Fibroblast of pulmonary artery (primary cell): ENCODE measurements at places on chromosomes 4 and X.

GRCh38 chr4:8221476-8221875 lies 22.4 kb downstream of the SH3TC1 start:
- DNase-seq: peak; percentile 91

GRCh38 chr4:88107406-88108107 lies 50.9 kb downstream of the ABCG2 start:
- DNase-seq: peak; percentile 10

- no peak for DNase-seq
Observed at GRCh38 chr4:121951521-121952110, at the start of gene TRPC3. TRPC3 (minus strand) TSS chr4:121952060; CDS start chr4:121951680, 380 bp downstream.

GRCh38 chr4:83964996-83965541 lies 429.2 kb downstream of the GPAT3 start:
- peak; percentile 10 for DNase-seq

DNA sequence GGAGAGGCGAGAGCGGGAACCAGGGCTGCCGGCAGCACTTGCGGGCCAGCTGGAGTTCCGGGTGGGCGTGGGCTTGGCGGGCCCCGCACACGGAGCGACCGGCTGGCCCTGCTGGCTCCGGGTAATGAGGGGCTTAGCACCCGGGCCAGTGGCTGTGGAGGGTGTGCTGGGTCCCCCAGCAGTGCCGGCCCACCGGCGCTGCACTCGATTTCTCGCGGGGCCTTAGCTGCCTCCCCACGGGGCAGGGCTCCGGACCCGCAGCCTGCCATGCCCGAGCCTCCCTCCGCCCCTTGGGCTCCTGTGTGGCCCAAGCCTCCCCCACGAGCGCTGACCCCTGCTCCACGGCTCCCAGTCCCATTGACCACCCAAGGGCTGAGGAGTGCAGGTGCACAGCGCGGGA lies 25.2 kb upstream of the KIT start:
- no peak for DNase-seq

GRCh38 chrX:11577603-11578002 lies 88.1 kb downstream of the ARHGAP6 start:
- no peak for DNase-seq

DNA sequence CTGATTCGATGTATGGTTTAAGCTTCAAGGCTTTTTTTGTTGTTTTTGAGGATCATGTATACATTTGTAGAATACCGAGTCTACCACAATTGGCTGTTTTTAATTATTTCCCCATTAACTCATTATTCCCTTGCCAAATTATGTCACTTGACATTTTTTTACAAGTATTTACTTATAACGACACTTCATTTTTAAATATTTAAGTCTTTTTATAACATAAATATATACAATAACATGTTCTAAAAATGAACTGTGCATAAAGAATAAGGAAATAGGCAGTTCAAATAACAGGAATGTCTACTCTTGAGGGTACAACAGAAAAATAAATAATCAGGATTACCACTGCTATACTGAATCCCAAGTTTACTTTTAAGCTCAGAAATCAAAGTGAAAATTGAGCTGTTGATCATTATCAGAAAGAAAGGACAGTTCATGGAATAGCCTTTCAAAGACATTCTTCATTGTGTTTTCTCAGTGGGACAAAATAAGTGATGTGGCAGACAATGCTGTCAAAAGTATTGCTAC lies 627.5 kb downstream of the PCDH19 start:
- no peak for DNase-seq

GRCh38 chrX:24435060-24435459 lies 30.0 kb upstream of the PDK3 start:
- DNase-seq: no peak

- no peak for DNase-seq
Observed at GRCh38 chr4:183968931-183969330, 63.8 kb downstream of the STOX2 start.

DNA sequence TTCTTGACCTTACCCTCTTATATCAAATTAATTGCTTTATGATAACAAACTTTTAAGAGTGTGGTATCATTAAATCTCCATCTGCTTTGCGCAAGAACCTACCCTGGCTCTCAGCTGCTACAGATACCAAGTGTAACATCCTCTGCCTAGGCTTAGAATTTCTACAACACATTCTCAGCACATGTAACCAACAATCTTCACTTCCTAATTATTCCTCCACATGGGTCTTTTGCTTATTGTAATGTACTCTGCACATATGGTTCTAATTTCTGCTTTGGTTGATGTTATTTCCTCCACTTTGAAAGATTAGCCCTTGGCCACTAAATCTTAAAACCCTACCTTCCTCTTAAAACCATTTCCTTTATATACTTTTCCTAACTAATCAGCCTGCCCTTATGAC lies 242.4 kb downstream of the ARHGAP24 start:
- DNase-seq: no peak

- DNase-seq: no peak
Observed at GRCh38 chrX:152575331-152575730, 62.4 kb upstream of the GABRQ start.

GRCh38 chr4:96056346-96056934 lies 216.5 kb downstream of the PDHA2 start:
- no peak for DNase-seq

GRCh38 chr4:186192066-186192612 lies 772 bp downstream of the CYP4V2 start:
- peak; percentile 56 for DNase-seq

GRCh38 chrX:34144246-34144645 lies 12.1 kb upstream of the FAM47A start:
- no peak for DNase-seq

GRCh38 chr4:169315530-169316343 lies 45.0 kb upstream of the SH3RF1 start:
- peak; percentile 53 for DNase-seq

DNA sequence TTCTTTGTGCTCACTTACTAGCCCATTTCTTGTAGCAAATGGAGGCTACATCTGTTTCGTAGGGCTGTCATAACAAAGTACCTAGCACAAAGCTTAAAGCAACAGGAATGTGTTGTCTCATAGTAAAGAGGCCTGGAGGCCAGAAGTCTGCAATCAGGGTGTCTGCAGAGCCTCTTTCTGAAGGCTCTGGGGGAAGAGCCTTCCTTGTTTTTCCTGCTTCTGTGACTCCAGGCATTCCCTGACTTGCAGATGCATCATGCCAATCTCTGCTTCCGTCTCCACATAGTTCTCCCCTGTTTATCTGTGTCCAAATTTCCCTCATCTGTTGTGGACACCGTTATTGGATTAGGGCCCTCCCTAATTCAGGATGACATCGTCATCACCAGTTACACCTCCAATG lies 67.1 kb downstream of the SHROOM2 start:
- DNase-seq: no peak

DNA sequence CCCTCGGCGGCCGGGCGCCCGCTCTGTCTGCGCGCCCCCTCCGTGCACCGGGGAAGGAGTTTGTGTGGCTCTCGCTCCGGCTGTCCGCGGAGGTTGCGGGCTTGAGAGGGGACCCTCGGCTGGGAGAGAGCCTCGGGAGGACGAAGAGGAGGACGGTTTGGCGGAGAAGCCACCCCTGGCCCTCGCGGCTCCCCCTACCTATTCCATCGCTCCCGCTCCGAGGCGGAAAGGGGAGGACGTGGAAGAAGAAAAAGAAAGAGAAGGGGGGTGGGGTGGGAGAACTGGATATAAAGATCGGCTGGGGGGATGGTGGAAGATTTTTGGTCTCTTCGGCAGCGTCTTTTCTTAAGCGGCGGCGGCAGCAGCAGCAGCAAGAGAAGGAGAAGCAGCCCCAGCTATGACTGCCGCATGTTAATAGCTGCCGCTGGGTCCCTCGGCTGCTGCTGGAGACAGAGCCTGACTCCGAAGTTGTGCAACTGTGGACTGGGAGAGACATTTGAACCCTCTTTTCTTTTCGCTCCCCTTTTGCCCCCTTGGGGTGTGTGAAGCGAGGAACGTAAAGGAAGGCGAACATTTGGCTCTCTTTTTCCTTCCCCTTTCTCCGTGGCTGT lies 895 bp downstream of the ADGRL3 start:
- DNase-seq: peak; percentile 42

DNA sequence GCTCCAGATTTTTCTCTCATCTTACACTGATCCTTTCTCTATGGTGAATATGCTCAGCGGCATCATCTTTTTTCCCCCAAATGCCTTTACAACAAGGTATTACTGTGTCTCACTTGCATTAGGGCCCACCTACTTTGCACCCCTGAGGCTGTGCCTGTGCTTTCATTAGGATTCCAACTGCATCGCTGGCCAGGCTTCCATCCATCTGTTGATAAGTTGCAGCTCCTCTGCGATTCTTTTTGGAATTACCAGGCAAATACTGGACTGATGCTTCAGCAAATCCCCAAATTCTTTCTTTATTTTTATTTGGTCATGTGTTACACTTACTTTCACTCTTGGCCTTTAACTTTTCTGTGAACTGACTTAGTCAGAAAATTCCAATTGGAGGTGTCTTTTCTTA lies 77.3 kb downstream of the AFF2 start:
- DNase-seq: no peak
